NCI-H526 treated with DMSO at 0.1 percent for 48 hours (cell line): ENCODE measurements at places on chromosomes 3 and 15.

GRCh38 chr15:94306700-94307650 lies 75.6 kb downstream of the MCTP2 start:
- no peak for DNase-seq

- DNase-seq, result no peak
Observed at GRCh38 chr3:81516042-81516441, 245.4 kb downstream of the GBE1 start.

DNA sequence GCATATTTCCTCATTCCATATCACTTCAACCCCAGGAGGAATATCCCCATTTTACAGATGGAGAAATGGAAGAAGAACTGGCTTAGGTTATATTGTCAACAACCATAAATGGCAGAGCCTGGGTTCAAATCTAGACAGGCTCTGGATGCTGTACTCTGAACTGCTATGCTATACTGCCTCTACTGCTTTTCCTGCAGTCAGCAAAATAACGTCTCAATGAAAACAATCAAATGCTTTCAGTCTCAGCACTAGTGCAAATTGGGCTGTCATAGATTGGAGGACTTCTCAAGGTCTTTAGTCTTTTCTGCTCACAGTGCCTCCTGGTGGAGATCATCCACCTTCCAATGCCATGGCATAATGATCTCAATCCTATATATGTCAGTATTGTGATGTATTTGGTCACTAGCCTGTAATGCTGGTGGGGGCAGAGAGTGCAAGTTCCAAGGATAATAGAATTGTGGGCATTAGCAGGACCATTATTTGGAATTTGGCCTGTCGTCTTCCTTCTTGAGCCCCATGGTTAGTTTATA lies 285.0 kb downstream of the CLSTN2 start:
- DNase-seq, result no peak

DNA sequence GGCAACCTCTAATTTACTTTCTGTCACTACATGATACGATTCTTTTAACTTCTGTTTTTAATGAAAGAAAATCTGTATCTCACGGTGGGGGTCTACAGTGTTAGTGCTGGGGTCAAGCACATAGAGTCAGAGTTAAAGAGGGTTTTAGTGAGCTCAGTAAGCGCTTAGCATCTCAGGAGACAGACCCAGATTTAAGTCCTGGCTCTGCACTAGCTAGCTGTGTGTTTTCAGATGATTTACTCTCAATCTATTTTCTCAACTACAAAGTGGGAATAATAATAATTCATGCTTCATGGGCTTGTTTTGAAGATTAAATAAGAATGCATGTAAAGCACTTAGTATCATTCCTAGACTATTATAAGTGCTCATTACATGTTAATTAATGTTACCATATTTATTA lies 63.4 kb upstream of the KBTBD8 start:
- no peak for DNase-seq

GRCh38 chr3:31392568-31392967 lies 140.2 kb upstream of the STT3B start:
- DNase-seq, result no peak

DNA sequence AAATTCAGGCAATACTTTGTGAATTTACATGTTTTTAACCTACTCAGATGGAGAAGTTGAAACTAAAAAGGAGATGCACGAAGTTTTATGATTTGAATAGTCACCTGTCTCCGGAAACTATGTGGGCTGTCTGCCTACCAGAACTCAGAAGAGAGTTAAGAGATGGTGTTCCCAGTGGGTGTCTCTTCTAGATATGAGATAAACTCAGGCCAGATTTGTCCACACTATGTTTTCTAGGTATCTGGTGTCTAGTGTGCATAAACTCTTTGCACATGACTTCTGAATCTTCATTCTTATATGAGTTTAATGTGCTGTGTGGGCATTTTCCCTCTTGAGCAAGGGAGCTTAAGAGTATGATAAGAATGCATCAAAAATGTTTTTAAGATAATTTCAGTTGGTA lies 222.8 kb downstream of the FOXP1 start:
- no peak for DNase-seq

DNA sequence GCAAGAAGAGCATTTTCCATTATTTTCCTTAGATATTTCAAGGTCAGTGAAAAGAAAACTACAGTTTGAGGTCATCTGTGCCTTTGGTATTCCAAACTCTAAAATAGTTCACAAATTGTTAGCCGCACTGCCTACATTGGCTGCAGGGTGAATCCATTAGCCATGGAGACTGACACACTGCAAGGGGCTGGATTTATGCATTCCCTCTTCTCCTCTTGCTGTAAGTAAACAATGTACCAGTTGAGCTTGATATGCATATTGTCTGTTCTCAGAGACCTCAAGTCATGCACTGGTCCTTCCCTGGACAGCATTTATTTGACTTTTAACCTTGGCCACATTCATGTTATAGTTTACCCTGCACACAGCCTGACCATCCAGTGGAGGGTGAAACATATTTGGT lies 50.2 kb upstream of the TNFSF10 start:
- no peak for DNase-seq

- no peak for DNase-seq
Observed at GRCh38 chr3:193905541-193906396, 230.2 kb upstream of the HES1 start.

GRCh38 chr3:183962807-183963206 lies 54.9 kb downstream of the ABCC5 start:
- no peak for DNase-seq

GRCh38 chr15:89539027-89539426 lies 36.2 kb upstream of the TICRR start:
- no peak for DNase-seq

- no peak for DNase-seq
Observed at GRCh38 chr3:175279911-175280310, 420.8 kb downstream of the NAALADL2 start.

GRCh38 chr3:108430540-108430939 lies 79.9 kb downstream of the MYH15 start:
- DNase-seq, result no peak

- no peak for DNase-seq
Observed at GRCh38 chr15:73225358-73226015, 143.3 kb downstream of the HCN4 start.

GRCh38 chr3:108251265-108251664 lies 29.0 kb upstream of the IFT57 start:
- DNase-seq, result no peak

DNA sequence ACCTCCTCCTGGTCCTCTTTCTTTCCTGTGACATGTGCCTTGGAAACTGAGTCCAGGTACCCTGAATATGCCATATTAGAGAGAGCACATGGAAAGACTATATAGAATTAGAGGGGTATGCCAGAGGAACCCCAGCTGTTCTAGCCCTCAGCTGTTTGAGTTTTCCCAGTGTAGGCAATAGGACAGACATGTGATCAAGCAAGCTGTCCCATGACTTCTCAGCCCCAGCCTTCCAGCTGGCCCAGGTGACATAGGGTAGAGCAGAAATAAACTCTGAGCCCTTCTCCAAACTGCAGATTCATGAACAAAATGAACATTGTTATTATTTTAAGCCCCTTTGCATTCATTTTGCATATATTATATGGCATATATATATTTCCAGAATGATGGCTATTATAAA lies 118.7 kb downstream of the PPM1L start:
- peak; percentile 86 for DNase-seq

DNA sequence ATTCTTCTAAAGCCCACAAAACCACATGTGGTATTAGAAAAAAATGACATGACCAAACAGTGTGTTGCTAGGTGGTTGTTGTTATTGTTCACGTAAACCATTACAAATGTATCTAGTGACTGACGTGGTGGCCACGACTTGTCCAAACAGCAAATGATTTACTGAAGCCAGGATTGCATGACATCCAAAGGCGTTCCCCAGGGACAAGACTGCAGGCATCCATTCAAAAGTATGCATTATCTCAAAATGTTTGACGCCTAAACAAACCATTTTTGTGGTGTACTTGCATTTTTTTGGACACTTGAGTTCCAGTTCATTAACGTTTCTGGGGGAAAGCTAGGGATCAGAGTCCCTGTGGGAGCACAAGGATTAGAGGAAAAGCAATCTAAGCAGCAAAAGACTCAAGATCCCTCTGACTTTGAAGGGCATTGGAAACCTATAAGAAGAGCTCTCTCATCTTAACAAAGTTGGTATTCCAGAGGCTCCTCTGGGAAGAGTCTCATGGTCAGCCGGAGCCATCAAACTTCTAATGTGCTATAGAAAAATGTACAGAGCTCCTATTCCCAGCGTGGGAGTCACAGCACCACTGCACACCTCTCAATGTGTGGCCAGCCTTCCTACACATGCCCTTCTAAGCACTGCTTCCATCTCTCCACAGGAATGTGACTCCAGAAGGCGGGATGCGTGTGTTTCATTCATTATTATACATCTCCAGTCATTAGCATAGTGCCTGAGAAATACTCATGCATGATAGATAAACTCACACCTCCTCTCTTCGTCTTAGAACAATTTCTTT lies 62.9 kb downstream of the FBN1 start:
- DNase-seq, result no peak

- DNase-seq, result no peak
Observed at GRCh38 chr15:68565234-68565633, 13.6 kb upstream of the CORO2B start.

- no peak for DNase-seq
Observed at GRCh38 chr3:87581240-87581639, 304.9 kb upstream of the POU1F1 start.

- DNase-seq, result no peak
Observed at GRCh38 chr3:98646680-98647079, 53.3 kb upstream of the CPOX start.

- peak; percentile 10 for DNase-seq
Observed at GRCh38 chr3:38003371-38003816, 12.8 kb downstream of the VILL start.

DNA sequence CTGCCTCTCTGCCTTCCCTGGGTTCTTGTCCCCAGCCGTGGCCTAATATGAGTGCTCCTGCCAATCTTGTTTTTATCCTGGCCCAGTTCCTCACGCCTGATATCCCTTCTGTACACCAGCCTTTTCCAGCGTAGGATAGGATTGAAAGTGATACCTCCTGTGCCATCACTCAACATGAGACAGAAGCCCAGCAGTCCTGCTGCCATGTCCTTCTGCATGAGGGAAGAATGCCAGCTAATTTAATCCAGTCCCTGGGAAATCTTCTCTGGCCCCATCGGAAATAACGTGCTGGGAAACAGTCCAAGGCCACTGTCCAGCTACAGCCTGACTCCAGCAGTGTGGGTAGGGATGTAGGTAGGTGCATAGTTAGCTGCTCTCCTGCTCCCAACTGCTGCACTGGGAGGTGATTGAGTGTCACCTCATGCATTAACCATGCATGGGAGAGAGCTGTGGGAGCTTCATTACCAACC lies 92.0 kb upstream of the TPM1 start:
- DNase-seq, result no peak

- no peak for DNase-seq
Observed at GRCh38 chr3:51353691-51354090, 31.4 kb upstream of the MANF start.

DNA sequence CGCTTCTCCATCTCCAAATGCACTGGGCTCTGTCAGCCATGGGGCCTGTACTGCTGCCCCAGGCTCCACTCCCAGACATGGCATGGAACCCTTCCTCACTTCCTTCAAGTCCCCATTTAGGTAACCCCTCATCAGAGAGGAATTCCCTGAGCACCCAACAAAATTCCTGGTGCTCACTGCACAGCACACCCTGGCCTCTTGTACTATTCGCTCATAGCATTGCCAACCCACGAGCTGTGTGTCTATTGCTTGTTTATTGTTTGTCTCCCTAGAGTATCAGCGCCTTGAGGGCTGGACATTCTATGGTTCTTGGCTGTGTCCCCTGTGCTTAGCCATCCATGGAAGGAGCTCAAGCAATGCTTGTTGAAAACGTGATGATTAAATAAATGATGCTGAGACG lies 46.1 kb upstream of the SLCO2A1 start:
- DNase-seq, result no peak

DNA sequence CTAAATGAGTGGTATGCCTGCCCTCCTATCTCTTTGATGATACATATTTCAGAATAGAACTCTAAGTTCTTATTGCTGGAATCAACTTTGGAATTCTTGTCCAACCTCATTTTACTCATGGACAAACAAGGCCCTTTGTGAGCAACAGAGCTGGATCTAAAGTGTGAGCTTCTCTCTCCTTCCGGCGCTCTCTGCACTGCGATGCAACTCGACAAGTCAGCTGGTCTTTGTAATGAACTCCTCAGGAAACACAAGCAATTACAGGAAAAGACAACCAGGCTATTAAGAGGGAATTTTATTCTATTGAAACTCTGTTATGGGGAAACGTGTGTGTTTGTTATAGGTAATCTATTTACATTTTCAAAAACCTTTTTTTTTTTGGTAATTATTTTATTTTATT lies 20.3 kb upstream of the NRROS start:
- no peak for DNase-seq

- DNase-seq, result no peak
Observed at GRCh38 chr15:67946701-67947100, 106.9 kb upstream of the RNU6-1 start.

DNA sequence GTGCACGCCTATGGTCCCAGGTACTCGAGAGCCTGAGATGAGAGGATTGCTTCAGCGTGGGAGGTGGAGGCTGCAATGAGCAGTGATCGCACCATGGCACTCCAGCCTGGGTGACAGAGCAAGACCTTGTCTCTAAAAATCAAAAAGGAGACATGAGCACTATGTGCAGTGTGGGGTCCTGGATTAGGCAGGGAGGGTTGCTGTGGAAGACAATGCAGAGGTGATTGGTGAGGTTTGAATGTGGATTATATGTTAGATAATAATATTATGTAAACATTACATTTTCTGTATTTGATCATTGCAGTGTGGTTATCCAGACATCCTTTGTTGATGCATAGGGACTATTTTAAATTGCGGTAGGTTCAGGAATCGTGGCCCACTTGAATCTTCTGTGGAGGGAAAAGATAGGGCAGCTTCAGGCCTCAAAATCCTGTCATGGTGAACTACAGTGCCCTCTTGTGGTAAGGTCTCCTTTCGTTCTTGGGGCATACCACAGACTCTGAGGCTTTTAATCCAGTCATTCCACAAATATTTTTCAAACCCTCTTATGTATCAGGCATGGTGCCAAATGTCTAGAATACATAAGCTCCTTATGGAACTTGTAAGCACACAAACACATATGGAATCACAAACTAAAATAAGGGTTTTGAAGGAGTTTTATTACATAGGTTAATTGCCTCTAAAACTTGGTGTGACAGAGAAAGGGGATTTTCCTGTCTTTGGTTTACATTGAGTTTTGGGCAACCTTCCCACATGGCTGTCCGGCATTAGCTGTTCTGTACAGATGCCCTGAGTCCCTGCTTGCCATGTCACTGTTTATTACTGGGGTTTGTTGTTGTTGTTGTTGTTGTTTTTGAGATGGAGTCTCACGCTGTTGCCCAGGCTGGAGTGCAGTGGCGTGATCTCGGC lies 37.7 kb downstream of the GPD1L start:
- peak; percentile 37 for DNase-seq

- DNase-seq, result no peak
Observed at GRCh38 chr3:53804697-53805462, 41.3 kb downstream of the CHDH start.

DNA sequence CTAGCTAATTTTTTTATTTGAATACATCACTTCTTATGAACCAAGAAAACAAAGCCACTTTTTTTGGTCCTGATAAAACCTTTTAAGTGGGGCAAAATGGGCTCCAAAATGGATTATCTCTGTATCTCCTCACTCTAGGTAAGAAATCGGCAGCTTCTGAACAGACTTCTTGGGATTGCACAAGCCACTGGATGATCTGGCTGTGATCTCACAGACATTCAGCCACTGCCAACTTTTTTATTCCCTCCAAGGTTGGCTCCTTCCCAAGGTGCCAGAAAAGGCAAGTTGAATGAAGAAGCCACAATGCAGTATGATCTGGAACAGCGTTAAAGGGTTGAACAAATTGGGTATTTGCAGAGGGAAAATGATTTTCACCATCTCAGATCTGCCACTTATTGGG lies 73.2 kb downstream of the PRICKLE2 start:
- DNase-seq, result no peak

- DNase-seq, result no peak
Observed at GRCh38 chr15:88741671-88742070, 61.6 kb upstream of the ACAN start.
